Sigmoid colon (tissue), 7 donors: ENCODE measurements at places on chromosomes 16 and 17. TPM values are rescaled to one million over a fixed set of nuclear protein-coding genes. Genes with fewer than 3 reads are reported as not detected.

The PKD1 gene
- total RNA-seq: 173 TPM

The SEPTIN12 gene
- not detected for total RNA-seq

The BCAR1 gene
- total RNA-seq: 23.9 TPM

The SDR42E1 gene
- 0.55 TPM for total RNA-seq

The SOX8 gene
- total RNA-seq: 3.0 TPM

The RTN4RL1 gene
- 0.16 TPM for total RNA-seq

GRCh38 chr16:50665128-50665878 is 15.8 kb downstream of the SNX20 start:
- H3K27me3 ChIP-seq: no peaks in the 10 kb centered on the region
- H3K36me3 ChIP-seq: no peaks in the 10 kb centered on the region
- peak; percentile 86 for DNase-seq
- peak overlapping the region; percentile 52 for H3K4me3 ChIP-seq

DNA sequence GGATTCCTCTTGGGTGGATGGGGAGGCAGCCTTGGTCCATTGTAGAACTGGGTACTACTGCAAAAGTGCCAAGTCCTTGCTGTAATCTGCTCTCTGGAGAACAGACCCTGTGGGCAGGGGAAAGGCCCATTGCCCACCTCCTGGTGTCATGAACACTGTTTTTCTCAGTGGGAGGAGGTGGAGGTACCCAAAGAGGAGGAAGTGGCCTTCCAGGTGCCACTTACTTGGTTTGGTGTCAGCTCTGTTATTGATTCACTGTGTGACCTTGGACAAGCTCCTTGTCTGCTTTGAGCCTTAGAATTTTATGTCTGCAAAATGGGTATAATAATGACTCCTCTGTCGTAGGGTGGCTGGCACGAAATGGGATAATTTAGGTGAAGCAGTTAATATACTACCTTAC is 55.8 kb downstream of the PLCG2 start:
- H3K27me3 ChIP-seq: no peaks in the 10 kb centered on the region
- H3K4me3 ChIP-seq: no peak overlapping the region
- peak; percentile 25 for DNase-seq

GRCh38 chr16:11402745-11403533 is 57.7 kb downstream of the RMI2 start:
- H3K27ac ChIP-seq: no peak overlapping the region
- no peaks in the 10 kb centered on the region for H3K36me3 ChIP-seq
- H3K4me1 ChIP-seq: no peaks in the 10 kb centered on the region
- H3K27me3 ChIP-seq: no peaks in the 10 kb centered on the region

DNA sequence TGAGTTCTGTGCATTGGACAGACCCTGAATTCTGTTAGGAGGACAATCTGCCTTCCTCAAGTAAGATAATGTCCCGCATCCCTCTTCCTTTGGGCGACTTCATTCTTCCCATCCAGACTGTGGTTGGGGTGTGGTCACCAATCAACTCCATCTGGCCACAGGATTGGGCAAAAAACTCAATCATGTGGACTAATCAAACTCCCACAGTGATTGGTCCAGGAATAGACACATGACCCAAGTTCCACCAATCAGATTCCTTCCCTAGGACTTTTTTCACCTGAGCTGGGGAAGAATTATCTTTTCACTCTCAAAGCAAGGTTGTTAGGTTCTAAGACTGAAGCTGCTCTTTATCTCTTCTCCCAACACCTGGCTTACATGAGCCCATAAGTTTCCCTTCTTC is 13.2 kb upstream of the NKD1 start:
- H3K27ac ChIP-seq: no peak overlapping the region
- H3K4me3 ChIP-seq: no peak overlapping the region
- no peaks in the 10 kb centered on the region for H3K36me3 ChIP-seq
- no peaks in the 10 kb centered on the region for H3K27me3 ChIP-seq
- H3K4me1 ChIP-seq: no peaks in the 10 kb centered on the region

DNA sequence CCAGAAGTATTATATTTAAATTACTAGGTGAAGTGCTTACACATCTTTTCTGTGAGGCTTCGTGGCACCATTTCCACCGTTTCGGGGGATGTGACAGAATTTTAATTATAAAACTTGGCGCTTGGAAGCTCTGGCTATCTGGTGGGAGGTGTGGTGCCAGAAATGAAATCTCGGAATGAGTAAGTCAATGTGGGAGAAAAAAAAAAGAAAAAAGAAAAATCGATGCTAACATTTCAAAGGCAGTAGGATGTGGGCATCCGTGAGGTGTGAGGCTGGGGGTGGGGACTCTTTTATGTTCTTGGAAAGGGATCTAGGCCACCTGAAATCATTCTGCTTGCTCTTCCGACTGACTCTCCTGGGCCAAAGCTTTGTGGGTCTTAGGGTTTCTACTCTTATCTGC is 21.9 kb downstream of the CPPED1 start:
- no peaks in the 10 kb centered on the region for H3K27me3 ChIP-seq
- DNase-seq: no peak
- H3K4me1 ChIP-seq: no peaks in the 10 kb centered on the region
- peaks cover 17% of the 10 kb centered on the region for H3K36me3 ChIP-seq

DNA sequence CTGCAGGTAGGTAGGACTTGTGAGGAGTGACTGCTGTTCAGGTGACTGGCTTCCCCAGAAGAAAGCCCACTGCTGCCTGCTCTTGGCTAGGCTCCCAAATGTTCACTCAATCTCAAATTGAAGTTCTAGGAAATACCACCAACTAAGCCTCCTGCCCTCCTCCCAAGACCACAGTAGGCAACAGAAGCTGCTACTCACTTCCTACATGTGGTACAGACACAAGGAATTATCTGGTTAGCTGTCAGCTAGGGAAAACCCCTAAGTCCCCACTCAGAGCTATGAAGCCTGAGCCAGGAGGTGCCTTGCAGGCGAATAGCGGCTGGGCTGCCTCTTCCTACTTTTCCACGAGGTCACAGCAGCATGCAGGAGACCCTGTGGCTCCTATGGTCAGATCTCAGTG is 4.9 kb downstream of the FBXO39 start:
- no peak overlapping the region for H3K4me3 ChIP-seq
- peaks cover 4% of the 10 kb centered on the region for H3K4me1 ChIP-seq
- no peaks in the 10 kb centered on the region for H3K36me3 ChIP-seq

DNA sequence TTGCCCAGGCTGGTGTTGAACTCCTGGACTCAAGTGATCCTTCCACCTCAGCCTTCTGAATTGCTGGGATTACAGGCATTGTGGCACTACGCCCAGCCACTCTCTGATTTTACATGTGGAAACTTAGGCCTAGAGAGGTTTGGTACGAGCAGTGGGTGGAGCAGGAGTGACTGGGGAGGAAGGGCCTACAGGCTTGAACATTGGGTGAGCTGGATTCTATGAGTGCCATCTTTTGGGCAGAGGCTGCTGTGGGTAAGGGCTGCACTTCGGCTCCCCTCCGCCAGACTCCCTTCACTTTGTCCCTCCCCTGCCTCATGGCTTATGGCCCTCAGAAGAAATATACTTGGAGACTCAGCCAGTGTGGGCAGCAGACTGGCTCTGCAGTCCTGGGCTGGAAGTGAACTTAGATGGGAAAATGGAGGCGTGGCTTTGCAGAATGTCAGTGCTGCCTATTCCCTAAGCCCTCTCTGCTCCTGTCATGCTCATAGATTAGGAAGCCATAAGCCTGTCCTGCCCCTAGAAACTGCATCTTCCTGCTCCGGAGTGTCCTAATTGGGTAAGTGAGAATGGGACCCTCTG is 9.5 kb upstream of the MRC2 start:
- H3K4me1 ChIP-seq: no peaks in the 10 kb centered on the region
- H3K36me3 ChIP-seq: peaks cover 38% of the 10 kb centered on the region
- no peak overlapping the region for H3K27ac ChIP-seq
- DNase-seq: no peak
- no peaks in the 10 kb centered on the region for H3K27me3 ChIP-seq

- DNase-seq: no peak
- no peaks in the 10 kb centered on the region for H3K4me1 ChIP-seq
- H3K4me3 ChIP-seq: no peak overlapping the region
- no peaks in the 10 kb centered on the region for H3K36me3 ChIP-seq
Observed at GRCh38 chr17:69055334-69055733, 5.4 kb downstream of the ABCA9 start.

DNA sequence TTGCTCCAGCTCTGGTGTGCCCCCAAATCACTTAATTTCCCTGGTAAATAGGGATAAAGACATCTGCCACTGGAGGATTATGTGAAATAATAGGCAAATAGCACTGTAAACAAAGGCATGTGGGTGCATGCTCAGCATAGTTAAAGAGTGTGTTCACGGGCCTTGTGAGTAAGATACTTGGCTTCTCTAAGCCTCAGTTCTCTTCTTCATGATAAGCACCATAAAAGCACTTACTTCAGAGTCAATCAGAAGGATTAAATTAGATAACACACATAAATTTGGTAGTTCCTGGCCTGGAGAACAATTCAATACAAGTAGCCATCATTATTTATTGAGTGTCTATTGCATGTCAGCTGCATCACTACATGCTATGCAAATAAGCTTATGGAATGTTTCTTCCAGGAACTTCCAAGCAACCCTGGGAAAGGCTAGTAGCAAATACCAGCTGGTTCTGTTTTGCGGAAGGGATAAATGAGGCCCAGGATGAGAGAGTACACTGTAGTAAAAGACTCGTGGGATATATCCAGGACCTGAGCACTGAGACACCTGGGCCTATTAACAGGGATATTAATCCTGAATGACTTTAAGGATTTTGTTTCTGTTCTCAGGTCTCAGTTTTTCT is 14.5 kb downstream of the CCL11 start:
- H3K4me3 ChIP-seq: no peak overlapping the region
- no peaks in the 10 kb centered on the region for H3K27me3 ChIP-seq
- no peak for DNase-seq
- H3K4me1 ChIP-seq: peaks cover 25% of the 10 kb centered on the region
- H3K27ac ChIP-seq: no peak overlapping the region

DNA sequence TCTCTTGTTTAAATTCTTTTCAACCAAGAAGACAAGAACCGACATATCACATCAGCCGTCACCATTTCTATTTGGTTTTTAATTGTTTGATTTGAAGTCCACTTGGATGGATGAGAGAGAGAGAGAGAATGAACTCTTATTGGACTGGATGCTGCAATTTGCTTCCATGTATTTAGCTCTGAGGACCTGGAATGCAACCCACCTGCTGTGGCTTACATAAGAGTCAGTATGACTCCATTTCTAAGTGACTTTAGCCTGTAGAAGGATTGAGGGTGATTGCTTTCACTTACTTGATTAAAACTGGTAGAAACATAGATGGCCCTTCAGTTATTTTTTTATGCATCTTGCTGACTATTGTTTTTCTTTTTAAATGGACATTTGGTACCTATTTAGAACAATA is 296.1 kb downstream of the CNTNAP4 start:
- no peak for DNase-seq
- H3K4me3 ChIP-seq: no peak overlapping the region
- no peaks in the 10 kb centered on the region for H3K36me3 ChIP-seq
- H3K4me1 ChIP-seq: no peaks in the 10 kb centered on the region

DNA sequence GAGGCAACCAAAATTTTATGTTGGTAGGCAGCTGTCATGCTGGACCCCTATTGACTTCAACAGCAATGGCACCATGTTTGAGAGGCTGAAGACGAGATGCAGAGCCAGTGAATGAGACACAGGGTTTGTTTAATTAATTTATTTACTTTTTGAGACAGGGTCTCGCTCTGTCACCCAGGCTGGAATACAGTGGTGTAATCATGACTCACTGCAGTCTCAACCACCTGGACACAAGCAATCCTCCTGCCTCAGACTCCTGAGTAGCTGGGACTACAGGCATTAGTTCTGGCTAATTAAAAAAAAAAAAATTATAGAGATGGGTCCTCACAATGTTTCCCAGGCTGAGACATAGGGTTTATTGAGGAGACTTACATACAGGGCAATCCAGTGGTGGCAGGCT is 36.2 kb upstream of the PPM1D start:
- no peaks in the 10 kb centered on the region for H3K27me3 ChIP-seq
- no peaks in the 10 kb centered on the region for H3K36me3 ChIP-seq
- H3K27ac ChIP-seq: no peak overlapping the region
- H3K4me3 ChIP-seq: no peak overlapping the region
- DNase-seq: no peak
- H3K4me1 ChIP-seq: no peaks in the 10 kb centered on the region

GRCh38 chr16:48454051-48454450 is 68.8 kb upstream of the SIAH1 start:
- no peaks in the 10 kb centered on the region for H3K4me1 ChIP-seq
- DNase-seq: no peak
- H3K4me3 ChIP-seq: no peak overlapping the region
- no peak overlapping the region for H3K27ac ChIP-seq
- H3K27me3 ChIP-seq: no peaks in the 10 kb centered on the region
- H3K36me3 ChIP-seq: no peaks in the 10 kb centered on the region

- H3K4me1 ChIP-seq: peaks cover 29% of the 10 kb centered on the region
- H3K27me3 ChIP-seq: no peaks in the 10 kb centered on the region
Observed at GRCh38 chr17:55717898-55718735, 4.5 kb downstream of the TMEM100 start.

- no peak for DNase-seq
- H3K36me3 ChIP-seq: no peaks in the 10 kb centered on the region
- H3K4me1 ChIP-seq: no peaks in the 10 kb centered on the region
- H3K27ac ChIP-seq: no peak overlapping the region
Observed at GRCh38 chr17:51736356-51736755, 422.2 kb downstream of the CA10 start.

DNA sequence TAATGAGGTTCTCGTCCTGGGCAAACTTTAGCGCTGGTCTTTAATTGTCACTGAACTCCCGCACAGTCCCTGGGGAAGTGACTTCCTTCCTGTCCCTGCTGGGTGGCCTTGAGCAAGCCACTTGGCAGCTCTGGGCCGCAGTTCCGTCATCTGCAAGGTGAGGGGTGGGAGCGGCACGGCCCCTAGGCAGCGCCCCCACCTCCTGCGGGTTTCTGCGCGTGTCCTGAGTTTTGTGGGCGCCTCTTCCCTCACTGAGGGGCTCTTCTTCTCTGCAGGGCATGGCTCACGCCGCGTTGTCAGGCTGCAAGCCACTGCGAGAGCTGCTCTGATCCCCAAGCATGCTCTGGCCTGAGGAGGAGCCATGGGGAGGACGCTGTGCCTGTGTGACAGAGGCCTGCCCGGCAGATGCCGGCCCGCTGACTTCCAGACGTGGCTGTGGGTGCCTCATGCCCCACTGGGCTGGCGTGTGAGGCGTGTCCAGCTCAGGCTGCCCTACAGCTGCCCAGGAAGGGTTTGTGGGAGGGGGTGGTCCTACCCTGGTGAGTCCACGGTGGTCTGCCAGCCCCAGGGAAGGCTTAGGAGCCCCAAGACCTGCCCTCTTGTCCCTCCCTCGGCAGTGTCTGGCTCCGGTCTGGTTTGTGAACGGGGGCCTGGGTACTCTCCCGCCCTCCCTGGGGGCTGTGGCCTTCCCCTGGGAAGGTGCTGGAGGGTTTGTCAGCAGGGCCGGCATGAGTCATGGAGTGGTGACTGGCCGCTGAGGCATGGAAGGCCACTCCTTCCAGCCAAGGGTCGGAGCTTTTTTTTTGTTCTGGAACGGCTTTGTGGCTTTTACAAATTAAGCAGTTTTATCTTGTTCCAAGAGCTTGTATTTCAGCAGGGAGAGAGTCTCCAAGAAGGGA is 182.0 kb downstream of the SEC14L1 start:
- H3K36me3 ChIP-seq: no peaks in the 10 kb centered on the region
- H3K27me3 ChIP-seq: no peaks in the 10 kb centered on the region
- no peaks in the 10 kb centered on the region for H3K4me1 ChIP-seq
- no peak overlapping the region for H3K4me3 ChIP-seq
- H3K27ac ChIP-seq: peak overlapping the region; percentile 92
